ENCODE measurements at places on chromosomes 6 and 20.

- no peak for DNase-seq
Observed at GRCh38 chr20:22213271-22213670, 371.1 kb downstream of the FOXA2 start.

DNA sequence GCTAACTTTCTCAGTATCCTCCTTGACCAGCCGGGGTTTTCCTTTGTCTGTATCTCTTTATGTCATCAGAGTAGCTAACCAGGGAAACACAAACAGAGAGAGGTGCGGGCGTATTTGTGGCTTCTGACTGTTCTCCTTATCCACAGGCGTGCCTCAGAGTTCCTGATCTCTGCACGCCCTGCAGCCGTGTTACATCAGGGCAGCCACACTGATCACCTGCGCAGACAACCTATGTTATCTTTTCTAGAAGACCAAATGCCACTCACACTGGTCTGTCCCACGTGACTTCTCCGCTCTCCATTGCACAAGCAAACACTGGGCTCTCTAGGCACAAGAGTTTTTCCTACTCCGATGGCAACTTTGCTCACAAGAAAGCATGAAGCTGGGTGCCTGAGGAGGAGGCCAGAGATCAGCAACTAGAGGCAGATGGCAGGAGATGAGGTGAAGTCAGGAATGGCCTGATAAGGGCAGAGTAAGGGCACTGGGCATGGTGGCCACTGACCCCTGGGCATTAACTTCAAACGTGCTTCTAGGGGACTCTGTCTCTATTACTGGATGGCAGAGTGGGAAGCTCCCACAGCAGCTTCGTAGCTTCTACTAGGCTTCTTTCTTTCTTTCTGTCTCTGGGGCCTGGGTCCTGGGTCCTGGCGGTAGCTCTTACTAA is 4.5 kb downstream of the PDE10A start:
- DNase-seq: no peak

DNA sequence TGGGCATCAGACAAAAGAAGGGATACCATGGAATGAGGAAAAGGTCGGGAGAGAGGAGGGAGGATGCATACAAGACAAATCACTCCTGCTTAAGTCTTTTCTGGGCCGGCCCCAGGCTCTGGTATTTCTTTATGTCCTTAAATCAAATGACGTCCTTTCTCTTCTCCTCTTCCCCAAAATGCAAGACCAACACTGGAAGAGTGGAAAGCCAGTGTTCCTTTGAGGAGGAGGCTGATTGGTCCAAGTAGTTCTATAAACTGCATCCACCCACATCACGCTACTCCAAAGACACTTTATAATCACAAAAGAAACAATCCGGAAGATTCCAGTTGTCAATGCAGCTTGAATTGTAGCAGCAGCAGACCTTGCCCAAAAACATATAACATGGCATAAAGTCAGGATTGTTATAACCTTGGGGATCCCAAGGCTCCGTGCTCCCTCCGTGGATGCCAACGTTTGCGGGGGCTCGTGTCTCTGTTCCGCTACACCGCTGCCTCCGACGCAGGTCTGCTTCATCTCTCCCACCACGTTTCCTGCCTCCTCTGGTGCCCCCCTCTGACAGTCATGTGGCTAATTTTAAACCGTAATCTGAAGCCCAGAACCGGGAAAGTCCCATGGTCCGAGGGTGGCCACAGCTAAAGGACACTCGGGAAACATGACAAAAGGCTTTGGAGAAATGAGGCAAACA is 47.1 kb downstream of the MCUR1 start:
- no peak for DNase-seq

GRCh38 chr6:108353853-108354252 is 59.0 kb downstream of the AFG1L start:
- no peak for DNase-seq

GRCh38 chr20:22904905-22905304 is 130.2 kb upstream of the SSTR4 start:
- no peak for DNase-seq

DNA sequence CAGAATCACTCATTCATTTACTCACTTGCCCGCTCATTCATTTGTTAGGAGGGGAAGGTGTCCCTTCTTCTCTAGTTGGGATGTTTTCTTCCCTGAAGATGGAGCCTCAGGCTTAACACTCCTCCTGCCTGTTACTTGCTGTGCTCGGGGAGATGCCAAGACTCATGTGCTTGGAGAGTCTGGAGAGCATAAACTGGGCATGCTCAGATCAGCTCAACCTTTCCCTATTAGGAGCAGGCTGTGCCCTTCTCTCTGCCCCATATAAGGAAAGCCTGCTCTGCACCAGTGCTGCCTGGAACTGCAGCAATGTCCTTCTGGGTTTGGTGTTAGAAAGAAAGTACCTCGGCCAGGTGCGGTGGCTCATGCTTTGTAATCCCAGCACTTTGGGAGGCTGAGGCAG is 18.0 kb upstream of the UBE2V1 start:
- DNase-seq: no peak

DNA sequence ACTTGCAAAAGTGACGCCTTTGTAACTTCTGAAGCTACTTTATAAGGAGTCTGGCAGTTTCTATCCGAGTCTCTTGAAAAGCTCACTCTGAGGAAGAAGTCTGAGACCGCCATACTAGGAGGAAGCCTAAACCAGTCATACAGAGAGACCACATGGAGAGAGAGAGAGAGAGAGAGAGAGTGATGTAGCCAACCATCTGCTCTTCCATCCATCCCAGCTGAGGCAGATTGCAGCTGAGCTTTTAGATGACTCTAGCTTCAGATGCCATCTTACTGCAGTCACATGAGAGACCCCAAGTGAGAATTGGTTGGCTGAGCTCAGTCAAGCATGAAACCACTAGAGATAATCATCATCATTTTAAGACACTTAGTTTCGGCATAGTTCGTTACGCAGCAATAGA is 15.0 kb upstream of the DTNBP1 start:
- no peak for DNase-seq

- DNase-seq: no peak
Observed at GRCh38 chr6:70337743-70338105, 34.8 kb upstream of the COL9A1 start.

- no peak for DNase-seq
Observed at GRCh38 chr20:18058661-18059467, 1.1 kb upstream of the OVOL2 start.

DNA sequence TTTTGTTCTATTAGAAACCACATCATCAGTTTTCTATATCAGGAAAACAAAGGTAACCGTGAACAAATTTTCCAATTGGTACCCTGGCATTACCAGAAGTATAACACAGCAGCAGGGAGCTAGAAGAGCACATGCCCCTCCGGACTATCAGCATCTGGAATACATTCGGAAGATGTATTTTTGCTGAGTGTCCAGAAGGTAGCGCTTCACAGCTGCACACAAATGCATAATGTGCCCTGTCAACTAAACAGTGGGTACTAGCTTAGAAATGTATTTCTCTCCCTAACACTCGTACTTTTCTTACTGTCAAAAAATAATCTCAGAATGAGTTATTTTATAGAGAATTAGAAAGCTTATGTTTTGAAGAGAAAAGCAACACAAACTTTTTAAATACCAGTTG is 77.6 kb downstream of the HUS1B start:
- DNase-seq: no peak

DNA sequence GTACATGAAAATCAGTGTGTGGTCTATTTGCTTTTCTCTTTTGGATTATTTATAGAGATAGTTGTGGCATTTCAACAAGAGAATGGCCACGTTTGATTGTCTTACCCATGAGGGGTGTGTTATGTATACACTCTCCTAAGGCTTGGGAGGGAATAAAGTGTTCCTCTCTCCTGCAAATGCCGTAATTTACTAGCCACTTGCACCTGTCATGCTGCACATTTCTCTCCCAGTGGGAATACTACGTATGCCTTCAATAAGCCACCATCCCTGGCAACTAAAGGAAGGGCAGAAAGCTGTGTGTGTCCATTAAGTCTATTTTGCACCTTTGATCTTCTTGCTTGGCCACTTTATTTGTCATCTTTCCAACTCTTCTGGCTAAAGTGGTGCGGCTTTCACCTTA is 541.2 kb downstream of the QKI start:
- DNase-seq: no peak

DNA sequence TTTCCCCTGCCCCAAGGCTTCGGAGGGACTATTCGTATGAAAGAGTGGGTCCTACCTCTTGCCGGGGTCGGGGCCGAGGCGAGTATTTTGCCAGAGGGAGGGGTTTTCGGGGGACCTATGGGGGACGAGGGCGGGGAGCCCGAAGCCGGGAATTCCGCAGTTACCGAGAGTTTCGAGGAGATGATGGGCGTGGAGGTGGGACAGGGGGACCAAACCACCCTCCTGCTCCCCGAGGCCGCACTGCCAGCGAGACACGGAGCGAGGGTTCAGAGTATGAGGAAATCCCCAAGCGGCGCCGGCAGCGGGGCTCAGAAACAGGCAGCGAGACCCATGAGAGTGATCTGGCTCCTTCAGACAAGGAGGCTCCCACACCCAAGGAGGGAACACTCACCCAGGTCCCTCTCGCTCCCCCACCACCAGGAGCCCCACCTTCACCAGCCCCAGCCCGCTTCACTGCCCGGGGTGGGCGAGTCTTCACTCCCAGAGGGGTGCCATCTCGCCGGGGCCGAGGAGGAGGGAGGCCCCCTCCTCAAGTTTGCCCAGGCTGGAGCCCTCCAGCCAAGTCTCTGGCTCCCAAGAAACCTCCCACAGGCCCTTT is 11.3 kb downstream of the PRRC2A start:
- no peak for DNase-seq

DNA sequence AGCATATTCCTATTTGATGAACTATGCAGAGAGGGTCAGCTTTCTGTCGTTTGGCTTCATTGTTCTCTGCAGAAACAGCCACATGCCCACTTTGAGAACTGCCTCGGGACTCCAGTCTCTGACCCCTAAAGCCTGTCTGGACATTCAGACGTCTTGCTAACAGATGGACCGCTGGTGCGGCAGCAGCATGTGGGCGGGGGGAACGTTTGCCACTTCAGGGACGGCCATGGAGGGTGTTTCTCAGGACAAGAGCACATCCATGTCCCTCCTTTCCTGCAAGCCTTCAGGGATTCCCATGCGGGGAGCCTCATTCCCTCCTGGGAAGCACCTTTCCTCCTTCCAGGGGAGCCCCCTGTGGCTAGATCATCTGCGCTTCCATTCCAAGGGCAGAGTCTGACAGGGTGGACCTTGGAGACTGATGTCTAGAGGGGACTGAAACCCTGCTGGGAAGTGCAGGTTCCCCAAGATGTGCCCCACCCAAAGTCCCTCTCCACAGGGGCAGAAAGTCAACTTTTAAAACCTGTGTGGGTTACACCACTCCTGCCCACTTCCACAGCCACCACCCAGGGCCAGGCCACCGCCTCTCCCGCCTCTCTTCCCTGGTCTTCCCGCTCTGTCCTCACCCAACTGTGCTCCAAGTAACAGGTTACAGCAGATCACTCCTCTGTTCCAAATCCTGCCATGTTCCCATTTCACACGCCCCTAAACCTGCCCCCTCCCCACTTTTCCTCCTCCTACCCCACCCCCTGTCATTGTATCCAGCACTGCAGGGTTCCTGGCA is 94.8 kb upstream of the PMEPA1 start:
- no peak for DNase-seq

GRCh38 chr20:31821427-31821826 is 2.3 kb downstream of the MYLK2 start:
- no peak for DNase-seq

- no peak for DNase-seq
Observed at GRCh38 chr20:56580226-56580625, 47.2 kb downstream of the FAM209B start.

- DNase-seq: peak; percentile 9
Observed at GRCh38 chr6:87200469-87201175, 45.3 kb downstream of the ZNF292 start.

DNA sequence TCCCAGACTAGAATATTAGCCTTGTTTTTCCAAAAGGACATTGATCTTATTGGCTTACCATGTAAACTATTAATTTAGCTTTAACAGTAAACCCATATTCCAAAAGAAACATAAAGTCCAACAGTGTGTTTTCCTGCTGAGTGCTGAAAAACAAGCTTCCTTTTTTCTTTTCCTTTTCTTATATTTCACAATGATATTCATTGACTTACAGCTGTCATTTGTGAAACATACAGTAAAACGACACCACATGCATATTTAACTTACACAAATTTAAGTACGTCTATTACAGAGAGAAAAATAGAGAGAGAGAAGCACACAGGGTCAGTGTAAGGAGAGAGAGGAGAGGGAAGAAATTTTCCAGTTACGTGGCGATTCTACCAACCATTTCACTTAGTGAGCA is 543.9 kb upstream of the JARID2 start:
- no peak for DNase-seq

DNA sequence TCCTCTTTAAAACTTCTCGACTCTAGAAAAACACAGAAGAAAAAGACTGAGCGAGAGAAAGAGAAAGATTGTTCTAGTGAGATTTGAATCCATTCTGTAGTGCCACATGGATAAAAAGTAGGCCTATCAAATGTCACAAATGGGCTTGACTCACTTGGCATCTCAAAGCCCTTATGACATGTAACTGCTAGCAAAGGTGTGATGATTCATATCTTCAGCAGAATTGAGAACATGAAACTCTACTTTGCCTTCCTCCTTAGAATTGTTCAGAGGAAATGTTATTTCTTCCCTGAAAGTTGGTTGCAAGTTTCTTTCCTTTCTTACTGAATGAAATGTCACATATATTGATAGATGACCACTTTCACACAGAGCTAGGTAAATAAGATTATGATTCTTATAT is 40.4 kb upstream of the DUSP22 start:
- no peak for DNase-seq

GRCh38 chr6:157145656-157146285 is 177.5 kb downstream of the TMEM242 start:
- DNase-seq: no peak

DNA sequence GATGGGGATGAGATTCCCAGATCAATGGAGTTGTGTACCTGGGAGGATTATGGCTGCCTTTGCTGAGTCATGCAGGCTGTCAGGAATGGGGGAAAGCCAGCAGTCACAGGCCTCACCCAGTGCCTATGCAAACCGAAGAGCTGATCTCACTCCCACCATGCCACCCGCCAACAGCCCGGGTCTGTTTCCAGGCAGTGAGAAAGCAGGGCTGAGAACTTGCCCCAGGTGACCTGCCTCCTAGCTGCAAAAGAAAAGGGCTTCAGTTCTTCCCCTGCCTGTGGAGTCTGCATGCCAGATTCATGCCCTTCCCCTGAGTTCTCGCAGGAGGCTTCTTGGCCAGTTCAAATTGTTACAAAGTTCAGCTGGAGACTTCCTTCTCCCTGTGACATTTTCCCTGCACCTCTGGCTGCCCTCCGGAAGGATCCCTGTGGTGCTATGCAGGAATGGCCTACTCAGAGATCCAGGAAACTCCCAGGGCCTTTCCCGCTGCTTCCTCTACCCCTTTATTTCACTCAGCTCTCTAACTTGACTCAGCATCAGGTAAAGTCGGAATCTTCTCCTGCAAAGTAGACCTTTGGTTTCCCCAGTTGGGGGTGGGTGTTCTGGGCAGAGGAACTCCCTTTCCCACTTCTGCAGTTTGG is 71.5 kb upstream of the B3GAT2 start:
- no peak for DNase-seq

GRCh38 chr20:35597186-35597585 is 18.4 kb upstream of the SPAG4 start:
- no peak for DNase-seq

GRCh38 chr6:136669299-136669699 is 119.1 kb upstream of the MAP7 start:
- DNase-seq: peak; percentile 94

- no peak for DNase-seq
Observed at GRCh38 chr20:46358346-46359058, 47.9 kb downstream of the ELMO2 start.
